ENCODE measurements at places on chromosomes 4 and X. TPM values are rescaled to one million over a fixed set of nuclear protein-coding genes. Genes with fewer than 3 reads are reported as not detected.

Gene ZNF185
- 1.3 TPM for total RNA-seq

Gene UGT2A2
- not detected for total RNA-seq

Gene TBC1D25
- 12.9 TPM for total RNA-seq

Gene DAPP1
- total RNA-seq = 37.9 TPM

Gene TSPAN7
- total RNA-seq = 0.28 TPM

Gene GAGE13
- not detected for total RNA-seq

Gene NKX3-2
- not detected for total RNA-seq

Gene SMIM43
- not detected for total RNA-seq

Gene GRPR
- not detected for total RNA-seq

Gene AMBN
- total RNA-seq = not detected

Gene PHEX
- total RNA-seq = 22.3 TPM

Gene RTL5
- 0.08 TPM for total RNA-seq

Gene CABS1
- total RNA-seq = not detected

Gene FABP2
- total RNA-seq = not detected

Gene FAM47A
- total RNA-seq = not detected

Gene PLXNB3
- 4.2 TPM for total RNA-seq

Gene MMRN1
- total RNA-seq = not detected

Gene TLR10
- 0.29 TPM for total RNA-seq

Gene TMPRSS11D
- total RNA-seq = not detected

Gene BMX
- total RNA-seq = not detected

Gene DNAAF6
- not detected for total RNA-seq

Gene WDR17
- total RNA-seq = 2.7 TPM

Gene RNF150
- 0.08 TPM for total RNA-seq

Data from activated naive CD8-positive, alpha-beta T cell treated with anti-CD3 and anti-CD28 coated beads for 36 hours (primary cell).